ENCODE measurements at places on chromosomes 13 and 19. TPM values are rescaled to one million over a fixed set of nuclear protein-coding genes. Genes with fewer than 3 reads are reported as not detected.

RFPL4AL1 gene
- total RNA-seq: not detected

- no peak for DNase-seq
Measured at GRCh38 chr13:107678075-107678689, 537.2 kb downstream of the LIG4 start.

GRCh38 chr19:44803442-44804428 lies 5.2 kb upstream of the BCAM start:
- DNase-seq: no peak

DNA sequence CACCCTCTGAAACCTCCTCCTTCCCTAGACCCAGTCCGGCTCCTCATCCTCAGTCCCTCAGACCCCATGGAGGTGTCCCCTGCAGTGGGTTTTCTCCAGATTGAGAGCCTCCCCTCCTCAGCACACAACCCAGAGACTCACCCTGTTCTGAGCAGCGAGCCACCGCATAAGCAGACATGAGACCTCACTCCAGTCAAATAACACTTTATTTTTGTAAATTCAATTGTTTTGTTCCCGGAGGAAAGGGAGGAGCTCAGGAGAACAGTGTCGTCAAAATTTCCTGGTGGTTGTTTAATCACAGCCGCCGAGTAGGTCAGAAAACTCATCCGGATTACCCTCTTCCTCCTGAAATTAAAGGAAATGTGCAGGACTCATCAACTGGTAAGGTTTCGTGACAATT lies 57.5 kb downstream of the ERICH4 start:
- no peak for DNase-seq

LGALS4 gene
- 1.7 TPM for total RNA-seq
